ENCODE measurements at places on chromosomes 4 and X.
A peak's percentile ranks its signal among the peaks of the same experiment; 100 is the strongest.

GRCh38 chr4:27082776-27083175, 222.1 kb downstream of the STIM2 start:
- no peak for DNase-seq

DNA sequence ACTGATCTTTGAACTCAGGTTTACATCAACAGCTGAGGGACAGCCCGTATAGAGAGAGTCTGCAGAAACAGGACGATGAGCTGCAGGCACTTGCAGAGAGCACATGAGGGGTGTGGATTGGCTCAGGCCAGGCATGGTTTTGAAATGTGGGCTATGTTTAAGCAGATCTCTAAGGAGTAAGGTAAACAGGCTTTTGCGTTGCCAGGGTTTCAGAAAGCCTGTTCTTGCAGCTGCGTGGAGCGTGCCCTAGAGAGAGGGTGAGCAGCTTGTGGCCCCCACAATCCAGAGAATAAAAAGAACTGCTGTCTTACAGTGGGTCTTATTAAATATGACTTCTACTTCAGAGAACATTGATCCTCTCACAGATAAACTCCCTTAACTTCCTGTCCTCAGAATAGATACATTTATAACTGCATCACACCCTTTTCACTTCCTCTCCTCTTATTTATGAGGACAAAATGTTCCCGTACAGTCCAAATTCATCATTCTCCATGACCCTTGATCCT, 64.1 kb downstream of the TMA16 start:
- DNase-seq: no peak

GRCh38 chr4:87073199-87074120, 138.6 kb downstream of the AFF1 start:
- DNase-seq: no peak

- DNase-seq: peak; percentile 69
Observed at GRCh38 chrX:46757593-46757992, 1.3 kb downstream of the SLC9A7 start.

DNA sequence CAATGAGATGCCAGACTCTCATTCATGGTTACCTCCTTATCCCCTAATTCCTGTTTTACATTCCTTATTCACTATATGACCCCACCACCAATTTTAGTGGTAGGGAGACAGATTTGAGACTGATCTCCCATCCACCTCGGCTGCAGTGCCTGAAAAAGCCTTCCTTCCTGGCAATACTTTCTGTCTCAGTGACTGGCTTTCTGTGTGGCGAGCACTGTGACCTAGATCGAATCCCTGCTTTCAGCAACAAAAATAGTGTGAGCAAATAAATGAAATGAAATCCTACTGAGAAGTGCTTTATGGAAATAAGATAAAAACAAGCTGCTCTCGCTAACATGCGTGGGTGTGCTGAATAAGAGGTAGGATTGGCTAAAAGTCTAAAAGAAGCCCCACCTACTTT, 165.3 kb downstream of the GPM6A start:
- no peak for DNase-seq

DNA sequence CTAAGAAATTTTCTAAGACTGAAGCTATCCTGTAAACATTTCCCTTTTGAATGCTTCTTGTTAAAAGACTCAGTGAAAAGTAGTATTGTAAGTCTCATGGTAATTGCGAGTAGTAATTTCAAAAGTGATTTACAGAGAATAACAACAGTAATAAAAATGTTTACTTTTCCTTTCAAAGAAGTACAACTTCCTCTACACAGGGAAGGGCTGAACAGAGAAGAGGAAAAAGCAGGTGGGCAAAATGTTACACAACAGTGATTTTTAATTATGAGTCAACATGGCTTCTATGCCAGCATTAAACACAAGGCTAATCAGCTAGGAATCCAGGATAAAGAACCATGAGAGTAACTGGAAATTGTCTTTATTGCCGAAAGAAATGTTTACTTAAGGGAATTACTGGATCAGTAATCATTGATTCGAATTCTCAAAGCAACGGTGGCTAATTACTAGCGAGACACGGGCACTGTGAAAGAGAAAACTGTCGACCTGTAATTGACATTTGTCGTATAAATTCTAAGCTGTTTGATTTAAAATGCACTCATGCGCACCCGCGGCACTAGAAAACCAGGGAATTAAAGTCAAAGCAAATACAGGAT, 15.4 kb downstream of the UTP3 start:
- peak; percentile 29 for DNase-seq

DNA sequence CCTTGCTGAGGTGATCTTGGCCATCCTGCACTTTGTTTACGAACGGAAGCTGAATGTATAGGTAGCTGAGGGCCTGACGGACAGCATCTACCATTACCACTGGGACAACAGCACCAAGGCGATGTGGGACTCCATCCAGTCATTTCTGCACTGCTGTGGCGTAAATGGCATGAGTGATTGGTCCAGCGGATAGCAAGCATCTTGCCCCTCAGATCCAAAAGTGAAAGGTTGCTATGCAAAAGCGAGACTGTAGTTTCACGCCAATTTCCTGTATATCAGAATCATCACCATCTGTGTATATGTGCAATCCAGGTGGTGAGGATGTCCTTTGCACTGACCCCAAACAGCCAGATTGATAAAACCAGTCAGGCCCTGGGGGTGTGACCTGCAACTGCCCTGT, 4.2 kb upstream of the PYURF start:
- no peak for DNase-seq

DNA sequence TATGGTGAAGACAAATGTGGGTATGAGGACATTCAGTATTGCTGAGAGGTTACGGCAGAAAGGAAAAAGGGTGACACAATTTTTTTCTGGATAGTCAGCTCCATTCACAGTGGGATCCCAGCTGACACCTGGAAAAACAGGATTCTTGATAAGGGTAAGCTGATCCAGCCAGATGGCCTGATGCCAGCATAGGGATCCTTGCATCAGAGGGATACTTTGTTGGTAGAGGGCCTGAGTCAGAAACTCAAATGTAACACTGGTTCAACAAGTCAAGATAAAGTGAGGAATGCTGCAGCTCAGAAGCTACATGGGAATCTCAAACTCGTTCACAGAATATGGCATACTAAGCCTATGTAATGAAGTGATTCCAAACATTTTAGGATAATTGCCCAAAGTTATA, 726.7 kb downstream of the C4orf33 start:
- peak; percentile 60 for DNase-seq

DNA sequence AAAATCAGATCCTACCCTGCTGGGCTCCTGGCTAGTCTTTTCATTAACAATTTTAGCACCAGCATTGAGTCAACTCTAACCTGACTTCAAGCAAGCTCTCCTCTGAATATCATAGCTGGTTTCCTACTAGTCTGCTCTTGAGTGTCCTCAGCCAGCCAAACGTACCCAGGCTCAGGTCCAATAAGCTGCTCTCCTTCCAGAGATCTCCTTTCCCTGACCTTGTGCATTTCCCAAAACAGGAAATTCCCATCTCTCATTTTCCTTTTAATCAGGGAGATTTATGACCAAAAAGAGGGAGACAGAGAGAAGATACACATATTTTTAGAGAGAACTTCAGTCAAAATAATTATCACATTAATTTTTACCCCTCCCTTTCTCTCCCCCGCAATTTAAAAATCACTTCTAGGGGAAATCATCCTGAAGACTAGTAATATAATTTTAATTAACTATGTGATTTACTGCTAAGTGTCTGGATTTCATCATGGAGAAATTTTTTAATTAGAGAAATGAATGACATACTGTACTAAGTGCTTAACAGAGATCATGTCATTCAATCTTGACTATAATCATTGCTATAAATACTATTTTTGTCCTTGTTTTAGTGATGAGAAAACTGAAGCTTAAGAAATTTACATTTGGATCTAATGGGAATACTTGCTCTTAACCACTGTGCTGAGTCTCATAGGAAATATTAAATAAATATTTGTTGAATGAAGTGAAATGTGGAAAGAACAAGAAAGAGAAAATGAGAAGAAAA, 421.7 kb upstream of the INTU start:
- DNase-seq: no peak

- peak; percentile 26 for DNase-seq
Observed at GRCh38 chrX:150486011-150486410, 82.4 kb upstream of the MTM1 start.

GRCh38 chr4:120071192-120071795, 4.6 kb upstream of the MAD2L1 start:
- DNase-seq: peak; percentile 38

Data from HT1080 (cell line).